ENCODE measurements at places on chromosomes 2 and 18.

DNA sequence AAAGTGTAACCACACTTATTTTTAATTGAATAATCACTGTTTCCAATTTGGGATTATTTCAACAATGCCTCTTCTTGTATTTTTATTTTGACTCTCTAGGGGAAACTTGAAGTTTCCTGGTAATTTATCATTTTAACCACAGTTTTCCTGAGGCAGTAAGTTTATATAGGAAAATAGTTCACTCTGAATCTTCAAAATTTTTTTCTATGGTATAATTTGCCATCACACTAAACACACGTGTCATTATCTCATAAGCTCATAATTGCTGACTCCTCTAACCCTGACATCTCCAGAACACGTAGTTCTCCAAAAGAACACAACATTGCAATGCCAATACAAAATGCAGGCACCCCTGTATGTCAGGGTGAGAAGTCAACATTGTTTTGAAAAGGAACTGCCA is 102.2 kb upstream of the FZD7 start:
- DNase-seq, result no peak

GRCh38 chr2:58740426-58740825 is 499.3 kb upstream of the FANCL start:
- DNase-seq, result no peak

DNA sequence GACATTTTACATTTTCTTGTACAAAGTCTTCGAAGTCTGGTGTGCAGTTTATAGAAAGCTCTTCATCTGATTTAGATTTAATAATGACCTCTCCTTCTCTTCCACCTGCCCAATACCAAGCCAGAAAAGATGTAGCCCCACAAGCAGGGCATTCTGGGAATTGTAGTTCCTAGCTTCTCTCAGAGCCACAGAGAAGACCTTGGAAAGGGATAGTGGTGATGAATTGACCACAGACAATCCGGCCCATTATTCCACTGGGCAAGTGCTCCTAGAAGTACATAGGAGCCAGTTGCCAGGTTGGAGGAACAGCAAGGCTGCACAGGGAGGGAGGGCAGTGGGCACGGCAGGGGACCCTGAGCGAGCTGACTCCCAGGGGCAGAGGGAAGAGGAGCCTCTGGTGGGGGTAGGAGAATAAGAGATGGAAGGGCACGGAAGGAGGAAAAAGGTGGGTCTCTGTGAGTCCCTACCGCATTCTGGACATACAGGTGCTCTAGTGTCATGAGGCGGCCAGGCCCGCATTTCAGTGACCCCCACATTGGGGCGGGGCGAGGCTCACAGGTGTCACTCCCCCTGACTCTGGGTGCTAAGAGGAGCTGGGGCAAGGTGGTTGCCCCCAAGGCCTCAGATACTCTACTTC is 152.5 kb upstream of the HAAO start:
- no peak for DNase-seq

DNA sequence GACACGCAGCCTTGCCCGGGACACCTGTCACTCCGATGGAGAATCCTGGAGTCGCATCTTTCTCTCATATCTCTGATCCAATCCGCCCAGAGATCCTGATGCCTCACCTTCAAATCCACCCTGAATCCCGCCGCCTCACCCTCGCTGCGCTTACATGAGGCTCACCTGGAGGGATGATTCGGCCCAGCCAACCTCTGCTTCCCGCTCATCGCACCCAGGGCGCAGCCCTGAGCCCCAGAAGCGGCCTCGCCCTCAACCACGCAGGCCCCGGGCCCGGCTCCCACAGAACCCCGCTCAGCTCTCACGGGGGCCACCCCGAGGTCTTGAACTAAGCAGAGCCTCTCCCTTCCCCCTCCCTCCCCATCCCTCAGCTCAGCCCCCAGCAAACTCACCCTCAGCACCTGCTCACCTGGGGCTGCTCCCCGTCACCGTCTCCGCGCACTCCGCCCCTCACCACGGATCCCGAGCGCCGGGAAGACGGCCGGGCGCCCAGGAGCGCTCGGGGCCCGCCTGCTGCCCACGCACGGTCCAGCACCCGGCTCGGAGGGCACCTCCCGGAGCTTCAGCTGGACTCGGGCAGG is 160.0 kb downstream of the NDUFA10 start:
- DNase-seq, result no peak

GRCh38 chr18:45687621-45688020 is 36.4 kb upstream of the SLC14A1 start:
- no peak for DNase-seq

DNA sequence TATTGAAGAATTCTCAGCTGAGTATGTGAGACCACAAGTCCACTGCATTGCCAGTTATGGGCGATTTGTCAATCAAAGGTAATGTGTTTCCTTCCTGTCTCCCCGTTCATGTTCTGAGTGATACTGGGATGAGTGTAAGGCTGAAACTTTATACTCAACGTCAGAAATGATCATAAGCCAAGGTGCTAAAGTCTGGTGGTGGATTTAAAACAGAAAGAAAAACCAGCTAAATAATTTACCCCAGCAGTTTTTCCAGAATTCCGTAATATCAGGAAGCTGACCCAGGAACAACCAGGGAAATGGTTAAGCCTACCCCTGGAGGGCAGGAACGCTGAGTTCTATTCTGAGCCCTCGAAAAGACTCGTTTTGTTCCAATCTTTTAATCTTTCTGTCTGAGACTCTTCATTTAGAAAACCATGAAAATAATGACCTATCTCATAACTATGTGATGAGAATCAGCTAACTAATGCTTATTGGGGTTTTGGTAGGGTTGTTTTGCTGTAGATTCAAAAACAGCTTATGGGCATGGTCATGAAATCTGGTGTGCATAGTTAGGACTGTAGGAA is 149.6 kb downstream of the LAMA3 start:
- DNase-seq, result no peak

- peak; percentile 58 for DNase-seq
Measured at GRCh38 chr2:239758279-239758877, 266.8 kb downstream of the NDUFA10 start.

DNA sequence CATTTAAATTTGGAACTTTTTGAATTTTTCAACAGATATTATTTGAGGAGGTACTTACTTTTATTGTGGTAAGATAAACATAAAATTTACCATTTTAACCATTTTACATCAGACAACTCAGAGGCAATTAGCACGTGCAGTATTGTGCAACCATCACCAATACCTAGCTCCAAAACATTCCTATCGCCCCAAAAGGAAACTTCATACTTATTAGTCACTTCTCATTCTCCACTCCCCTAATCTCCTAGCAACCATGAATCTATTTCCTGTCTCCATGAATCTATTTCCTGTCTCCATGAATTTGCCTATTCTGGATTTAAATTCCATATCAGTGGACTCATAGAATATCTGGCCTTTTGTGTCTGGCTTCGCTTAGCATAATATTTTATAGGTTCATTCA is 69.9 kb upstream of the FAM136A start:
- DNase-seq, result peak; percentile 85

- DNase-seq, result peak; percentile 34
Measured at GRCh38 chr2:139790807-139791752, 1010.9 kb upstream of the NXPH2 start.

DNA sequence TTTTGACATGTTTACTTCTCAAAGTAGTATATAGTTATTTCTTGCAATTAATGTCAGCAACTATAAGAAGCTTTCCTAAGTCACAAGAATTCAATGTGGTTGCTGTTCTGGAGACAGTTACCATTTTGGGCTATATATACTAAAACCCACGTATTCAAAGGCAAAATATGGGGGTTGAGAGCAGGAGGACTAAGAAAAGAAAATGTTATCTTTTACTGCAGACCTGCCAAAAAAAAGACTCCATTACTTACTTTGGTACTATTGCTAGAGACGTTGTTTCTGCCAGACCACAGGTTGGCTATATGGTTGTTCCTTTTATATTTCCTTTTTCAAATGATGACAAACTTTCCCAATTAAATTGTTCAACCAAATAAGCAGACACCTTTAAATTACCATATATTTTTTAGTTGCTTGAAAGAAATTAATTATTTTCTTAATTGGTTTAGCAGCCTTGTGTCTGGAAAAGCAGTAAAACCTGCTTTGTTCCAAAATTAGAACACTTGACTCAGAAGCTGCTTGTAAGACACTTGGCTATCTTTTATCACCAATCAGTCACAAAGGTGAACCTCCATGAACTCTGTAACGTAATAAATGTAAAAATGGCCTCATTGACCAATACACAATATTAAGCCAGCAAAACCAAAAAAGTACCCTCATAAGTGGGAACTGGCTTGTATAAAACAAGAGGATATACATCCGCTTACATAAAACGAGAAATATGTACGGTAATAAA is 8.2 kb upstream of the OSGEPL1 start:
- DNase-seq, result no peak

Measured in A172 (cell line).